ENCODE measurements at places on chromosomes 4 and X.

DNA sequence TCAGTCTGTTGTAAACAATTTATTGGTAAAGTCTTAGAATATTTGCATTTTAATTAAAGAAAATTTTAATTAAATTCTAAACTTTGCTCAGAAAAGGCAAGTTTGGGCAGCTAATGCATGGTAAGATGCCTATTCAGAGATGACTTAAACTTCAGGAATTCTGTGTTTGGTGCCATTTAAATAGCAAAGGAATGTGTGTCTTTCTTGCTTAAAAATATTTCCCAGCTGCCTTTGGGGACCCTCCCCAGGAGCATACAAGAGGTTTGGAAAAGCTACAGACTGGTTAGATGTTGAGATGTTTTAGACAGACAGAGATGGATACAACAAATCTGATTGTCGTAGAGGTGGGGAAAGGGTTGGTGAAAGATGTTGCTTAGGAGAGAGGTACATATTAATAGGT is 36.5 kb downstream of the AFF2 start:
- DNase-seq: no peak

- DNase-seq: no peak
Observed at GRCh38 chr4:128288689-128289106, 1.1 kb upstream of the PGRMC2 start.

GRCh38 chrX:48806081-48806480 is 4.2 kb downstream of the HDAC6 start:
- DNase-seq: no peak

DNA sequence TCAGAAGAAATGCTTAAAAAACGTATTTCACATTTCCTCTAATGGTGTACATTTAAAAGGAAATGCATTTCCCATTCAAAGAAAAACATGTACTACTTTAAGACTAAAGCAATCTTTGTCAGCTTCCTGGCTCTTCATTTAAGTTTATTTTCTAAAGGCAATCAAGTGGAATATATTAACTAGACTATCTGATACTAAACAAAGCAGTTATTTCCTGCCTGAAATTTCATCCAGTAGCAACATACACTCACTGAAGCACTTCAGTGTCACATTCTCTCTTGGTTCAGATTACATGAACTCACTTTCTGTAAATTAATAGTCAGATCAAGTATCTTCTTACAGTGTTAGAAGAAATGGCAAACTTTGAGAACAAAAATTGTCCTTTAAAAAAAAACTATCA is 42.5 kb downstream of the LRBA start:
- DNase-seq: no peak

GRCh38 chr4:109211671-109212070 is 90.8 kb downstream of the COL25A1 start:
- DNase-seq: no peak

DNA sequence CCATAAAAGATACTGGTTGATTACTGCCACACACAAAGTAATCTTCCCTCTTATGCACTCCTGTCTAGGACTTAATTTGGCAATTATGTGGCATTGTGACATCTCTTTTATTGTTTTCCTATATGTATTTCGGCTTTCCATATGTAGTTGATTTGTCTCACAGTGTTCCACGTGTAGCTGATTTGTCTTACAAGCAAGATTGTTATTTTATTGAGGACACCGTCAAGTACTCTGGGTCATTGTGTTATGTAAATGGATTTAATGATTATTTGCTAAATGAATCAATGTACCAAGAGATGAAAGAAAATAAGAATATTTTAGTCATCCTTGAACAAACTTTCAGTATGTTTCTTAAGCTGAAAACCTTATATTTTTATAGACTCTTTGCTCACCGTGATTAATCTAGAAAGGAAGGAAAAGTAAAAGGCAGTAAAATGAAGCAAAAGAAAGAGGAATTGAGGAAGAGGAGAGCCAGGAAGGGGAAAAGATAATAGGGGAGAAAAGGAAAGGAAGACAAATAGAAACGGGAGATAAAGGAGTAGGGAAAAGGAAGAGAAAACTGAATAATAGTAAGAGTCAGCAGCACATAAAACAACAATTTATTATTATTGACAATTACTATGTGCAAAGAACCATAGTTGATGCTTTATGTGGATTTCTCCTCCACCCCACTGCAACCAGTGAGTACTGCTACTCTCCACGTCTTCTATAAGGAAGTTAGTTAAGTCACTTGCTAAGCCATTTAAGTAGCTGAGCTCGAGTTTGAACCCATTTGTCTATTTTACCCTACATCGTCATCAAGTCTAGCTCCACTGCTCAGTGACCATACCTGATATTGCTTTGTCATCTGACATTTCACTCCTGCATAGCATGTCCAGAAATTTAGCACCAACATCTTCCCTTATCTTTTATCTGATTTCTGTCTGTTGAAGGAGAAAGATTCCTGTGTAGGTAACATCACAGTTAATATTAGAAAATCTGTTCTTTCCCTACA is 336.5 kb downstream of the BMPR1B start:
- DNase-seq: no peak

DNA sequence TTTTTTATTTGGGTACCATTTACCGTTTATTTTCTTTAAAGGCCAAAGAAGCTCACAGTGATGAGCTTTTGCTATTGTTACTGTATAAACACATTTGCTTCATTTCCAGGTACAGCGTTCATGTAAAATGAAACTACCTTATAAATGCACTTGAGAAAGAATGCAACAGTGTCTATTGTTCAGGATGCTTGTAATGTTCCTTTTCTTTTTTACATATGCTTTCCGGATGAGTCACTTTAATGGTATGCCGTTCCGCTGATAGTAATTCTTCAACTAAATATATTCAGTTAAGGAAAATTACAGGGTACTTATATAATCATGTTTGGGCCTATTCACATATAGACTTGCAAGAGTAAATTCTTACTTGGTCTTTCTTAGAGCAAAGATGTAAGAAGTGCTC is 354.9 kb downstream of the RPA4 start:
- no peak for DNase-seq

- DNase-seq: no peak
Observed at GRCh38 chr4:177070533-177071058, 239.1 kb upstream of the NEIL3 start.

- DNase-seq: no peak
Observed at GRCh38 chrX:69510914-69511513, 6.9 kb downstream of the NALF2 start.

DNA sequence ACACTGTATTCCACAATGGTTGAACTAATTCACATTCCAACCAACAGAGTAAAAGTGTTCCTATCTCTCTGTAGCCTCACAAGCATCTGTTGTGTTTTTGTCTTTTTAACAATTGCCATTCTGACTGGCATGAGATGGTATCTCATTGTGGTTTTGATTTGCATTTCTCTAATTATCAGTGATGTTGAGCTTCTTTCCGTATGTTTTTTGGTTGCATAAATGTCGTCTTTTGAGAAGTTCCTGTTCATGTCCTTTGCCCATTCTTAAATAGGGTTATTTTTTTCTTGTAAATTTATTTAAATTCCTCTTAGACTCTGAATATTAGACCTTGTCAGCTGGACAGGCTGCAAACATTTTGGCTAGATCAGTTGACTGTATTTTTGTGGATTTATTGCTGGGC is 78.2 kb downstream of the VSIG4 start:
- DNase-seq: no peak
